Hematopoietic multipotent progenitor cell treated with erythropoietin and hydrocortisone succinate and interleukin-3 and kit ligand, for 15 days (in vitro differentiated cells): ENCODE measurements at places on chromosomes 5 and 9.

DNA sequence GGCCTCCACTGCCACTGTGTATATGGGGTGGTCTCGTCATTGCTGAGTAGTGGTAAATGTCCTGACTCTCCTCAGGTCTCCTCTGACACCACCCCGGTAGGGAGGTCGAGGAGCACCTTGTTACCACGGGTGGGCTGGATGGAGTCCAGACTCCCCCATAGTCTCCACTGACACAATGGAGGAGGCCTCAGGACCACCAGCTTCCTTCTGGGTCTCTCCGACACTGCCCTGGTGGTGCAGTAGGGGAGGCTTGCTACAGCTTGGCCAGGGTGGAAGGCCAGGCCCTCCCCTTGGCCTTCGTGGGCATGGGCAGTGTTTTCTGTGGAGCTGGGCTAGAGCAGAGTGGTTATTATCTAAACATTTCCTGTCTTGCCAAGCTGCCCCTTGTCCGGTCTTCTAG is 15.4 kb upstream of the SH3PXD2B start:
- DNase-seq, result no peak

DNA sequence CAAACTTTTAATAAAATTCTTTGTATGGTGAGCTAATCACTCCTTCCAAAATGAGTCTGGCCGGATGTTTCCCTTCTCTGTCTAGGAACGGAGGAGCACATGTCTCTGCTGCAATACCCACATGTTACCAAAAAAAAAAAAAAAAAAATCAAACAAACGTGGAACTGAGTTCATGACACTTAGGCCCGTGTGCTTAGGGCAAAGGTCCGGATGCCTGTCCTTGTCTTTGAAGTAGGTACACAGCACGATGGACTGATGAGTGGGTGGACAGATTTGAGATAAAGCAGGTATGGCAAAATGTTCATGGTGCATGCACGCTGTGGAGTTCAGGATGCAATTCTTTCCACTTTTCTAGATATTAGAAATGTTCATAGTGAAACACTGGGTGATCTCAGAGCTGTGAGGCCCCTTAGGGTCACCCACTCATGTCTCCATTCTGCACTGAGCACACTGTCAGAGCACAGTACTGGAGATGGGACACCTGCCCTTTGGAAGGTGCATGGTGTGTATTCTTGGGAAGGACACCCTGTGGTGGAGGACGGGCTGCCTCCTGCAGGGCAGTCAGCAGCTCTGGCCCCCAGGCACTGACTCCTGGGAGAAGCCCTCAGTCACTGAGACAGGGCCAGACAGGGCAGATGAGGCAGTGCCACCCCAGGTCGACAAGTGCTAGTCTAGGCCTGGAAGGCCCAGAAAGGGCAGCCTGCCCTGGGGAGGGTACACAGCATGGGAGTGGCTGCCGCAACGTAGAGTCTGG is 43.6 kb downstream of the GADD45G start:
- no peak for DNase-seq

DNA sequence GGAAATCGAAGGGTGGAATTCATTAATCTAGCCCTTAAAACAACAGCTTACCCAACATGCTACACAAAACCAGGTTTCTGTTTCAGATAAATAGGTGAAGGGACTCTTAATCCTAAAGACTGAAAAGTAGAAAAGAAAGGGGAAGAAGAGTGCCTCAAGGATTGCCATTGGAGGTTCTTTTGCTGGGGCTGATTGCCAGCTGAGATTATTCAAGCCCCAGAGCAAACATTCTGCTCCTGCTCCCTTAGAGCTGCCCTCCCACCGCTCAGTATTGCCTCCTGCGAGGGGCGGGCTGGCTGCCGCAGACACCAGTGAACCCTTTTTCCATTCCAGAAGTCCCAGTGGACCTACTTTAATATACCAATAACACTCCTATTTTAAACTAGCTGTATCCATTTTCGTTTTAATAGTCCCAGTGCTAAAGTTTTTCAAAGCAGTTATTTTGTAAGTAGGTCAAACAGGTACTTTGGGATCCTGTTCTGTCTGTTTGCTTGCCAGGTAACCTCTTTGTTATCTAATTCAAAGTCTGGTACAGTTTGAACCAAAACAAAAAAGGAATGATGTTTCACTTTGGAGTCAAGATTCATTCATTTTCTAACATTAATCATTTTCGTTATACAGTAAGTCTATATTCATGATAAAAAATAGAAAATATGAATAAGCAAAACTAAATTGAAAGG is 38.6 kb downstream of the HMGCS1 start:
- DNase-seq, result no peak

- no peak for DNase-seq
Measured at GRCh38 chr5:107672211-107673038, 1.7 kb upstream of the EFNA5 start.

DNA sequence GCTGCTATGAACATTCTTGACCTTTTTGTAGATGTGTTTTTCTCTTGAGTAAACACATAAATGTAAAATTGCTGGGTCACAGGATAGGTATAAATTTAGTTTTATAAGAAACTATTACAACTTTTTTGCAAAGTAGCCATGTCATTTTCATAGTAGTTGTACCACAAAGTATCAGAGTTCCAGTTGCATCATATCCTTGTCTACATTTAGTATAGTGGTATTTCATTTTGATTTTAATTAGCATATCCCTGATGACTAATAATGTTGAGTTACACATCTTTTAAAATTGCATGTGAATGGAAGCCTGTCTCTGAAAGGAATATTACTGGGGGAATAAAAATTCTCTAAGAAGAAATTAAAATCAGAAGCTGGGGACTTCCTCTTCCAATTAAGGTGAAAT is 85.4 kb downstream of the TMEM161B start:
- no peak for DNase-seq

GRCh38 chr5:35356725-35357124 is 126.4 kb upstream of the PRLR start:
- no peak for DNase-seq

- no peak for DNase-seq
Measured at GRCh38 chr5:164175083-164175482, 669.7 kb downstream of the MAT2B start.

DNA sequence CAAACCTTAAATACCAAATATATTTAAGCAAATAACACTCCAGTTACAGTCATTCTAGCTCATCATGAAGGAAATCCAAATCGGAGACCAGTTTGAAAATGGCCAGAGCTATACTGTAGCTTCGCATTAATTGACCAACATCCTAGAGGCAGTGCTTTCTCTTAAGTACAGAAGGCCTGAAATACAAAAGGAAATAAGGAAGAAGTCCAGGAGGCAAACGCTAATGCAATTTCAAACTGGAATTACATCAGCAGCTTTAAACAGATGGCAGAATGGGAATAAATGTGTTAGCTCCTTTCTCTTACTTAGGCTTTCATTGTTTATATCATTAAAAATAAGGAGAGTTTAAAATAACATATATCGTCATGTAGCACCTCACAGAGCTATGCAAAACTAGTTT is 197.0 kb downstream of the SEC61B start:
- DNase-seq, result no peak

DNA sequence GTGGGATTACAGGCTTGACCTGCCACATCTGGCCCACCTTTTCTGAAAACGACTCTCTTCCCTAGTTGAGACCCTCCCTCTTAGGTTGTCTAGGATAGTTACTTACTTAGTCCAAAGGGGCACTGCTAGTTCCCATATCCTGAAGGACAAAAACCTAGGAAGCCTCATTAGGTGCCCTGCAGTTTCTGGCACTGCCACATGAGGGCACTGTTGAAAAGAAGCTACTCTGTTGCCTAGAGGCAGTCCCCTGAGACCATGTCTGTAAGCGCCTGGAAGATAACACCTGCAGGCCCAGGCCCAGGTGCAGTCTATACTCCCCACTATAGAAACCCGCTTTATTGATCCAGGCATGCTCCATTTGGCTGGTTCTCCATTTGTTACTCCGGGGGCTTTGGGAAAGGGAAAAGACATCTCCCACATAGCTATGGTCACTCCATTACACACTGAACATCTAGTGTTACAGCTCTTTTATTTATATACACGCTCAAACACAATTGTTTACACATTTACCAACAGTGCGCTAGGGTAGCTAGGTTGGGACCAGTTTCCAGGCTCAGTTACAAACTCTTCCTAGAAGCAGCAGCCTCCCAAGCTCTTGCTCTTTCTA is 73.4 kb upstream of the PPARGC1B start:
- peak; percentile 50 for DNase-seq

GRCh38 chr5:6783787-6784186 is 70.6 kb downstream of the TENT4A start:
- DNase-seq, result no peak

DNA sequence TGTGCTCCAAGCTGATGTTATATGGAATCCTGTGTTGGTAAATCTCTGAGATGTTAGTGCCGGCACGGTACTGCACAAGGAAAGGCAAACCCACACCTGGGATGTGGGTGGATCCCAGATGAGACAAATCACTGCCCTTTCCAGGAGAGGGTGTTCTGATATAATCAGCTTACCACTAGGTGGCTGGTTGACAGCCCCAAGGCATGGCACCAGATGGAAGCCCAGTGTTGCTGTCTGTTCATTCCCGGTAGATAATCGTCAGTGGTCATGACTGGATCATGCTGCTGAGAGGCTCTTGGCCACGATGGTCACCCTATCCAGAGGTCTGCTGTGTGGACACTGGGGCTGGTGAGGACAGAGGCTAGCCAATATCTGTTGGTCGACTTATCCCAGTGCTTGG is 184.0 kb downstream of the CACNA1B start:
- DNase-seq, result no peak

GRCh38 chr9:125547368-125547767 is 159.6 kb downstream of the MAPKAP1 start:
- DNase-seq, result no peak

DNA sequence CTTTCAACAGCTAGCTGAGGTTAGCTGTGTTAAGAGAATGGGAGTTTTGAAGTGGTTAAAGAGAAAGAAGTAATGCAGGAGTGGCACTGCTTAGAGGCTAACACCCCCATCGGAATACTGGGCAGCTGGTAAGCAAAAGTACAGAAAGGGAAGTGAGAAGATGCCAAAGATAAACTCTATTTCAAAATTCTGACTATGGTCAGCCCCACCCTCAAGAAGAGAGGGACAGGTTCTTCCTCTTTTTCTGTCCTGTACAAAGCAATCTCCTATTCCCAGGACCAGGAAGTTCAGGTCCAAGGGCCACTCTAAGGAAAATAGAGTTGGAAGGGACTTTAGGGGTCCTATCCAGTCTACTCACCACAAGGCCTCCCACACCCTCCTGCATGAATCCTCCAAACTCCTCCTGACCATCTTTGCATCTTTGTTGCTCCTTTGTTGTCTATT is 45.9 kb upstream of the JAK2 start:
- DNase-seq, result no peak

DNA sequence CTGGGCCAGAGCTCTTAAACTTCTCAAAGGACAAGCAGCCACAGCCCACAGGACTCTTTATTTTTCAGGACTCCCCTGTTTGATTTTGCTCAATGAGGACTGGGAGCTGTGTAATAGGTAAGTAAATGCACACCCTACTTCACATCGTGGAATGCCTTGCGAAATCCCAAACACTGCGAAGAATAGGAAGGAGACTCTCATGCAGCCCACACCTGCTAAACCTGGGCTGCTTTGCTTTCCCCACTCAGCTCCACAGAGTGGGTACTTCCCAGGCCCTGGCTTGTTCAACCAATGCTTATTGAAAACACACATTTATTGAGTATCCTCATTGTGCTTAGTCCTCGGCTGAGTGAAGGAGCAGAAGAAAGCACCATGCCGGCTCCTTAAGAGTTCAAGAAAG is 103.3 kb upstream of the FSTL4 start:
- DNase-seq, result no peak

DNA sequence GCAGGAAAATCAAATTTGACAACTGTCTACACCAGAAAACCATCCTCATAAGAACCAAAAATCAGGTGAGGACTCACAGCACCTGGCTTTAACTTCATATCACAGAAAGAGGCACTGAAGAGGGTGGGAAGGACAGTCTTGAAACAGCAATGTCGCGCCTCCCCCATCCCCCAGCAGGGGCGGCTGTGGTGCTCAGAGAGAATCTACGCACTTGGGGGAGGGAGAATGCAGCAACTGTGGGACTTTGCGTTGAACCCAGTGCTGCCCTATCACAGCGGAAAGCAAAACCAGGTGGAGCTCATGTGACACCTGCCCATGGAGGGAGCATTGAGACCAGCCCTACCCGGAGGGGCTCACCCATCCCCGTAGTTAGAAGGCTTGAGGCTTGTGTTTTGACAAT is 191.8 kb downstream of the MSX2 start:
- DNase-seq, result no peak

- no peak for DNase-seq
Measured at GRCh38 chr5:55160493-55161209, 680 bp downstream of the GPX8 start.
